Activated T-helper 17 cell treated with anti-CD3 and anti-CD28 coated beads, Interleukin-2, amount 50 U/mL, for 72 hours (primary cell): ENCODE measurements at places on chromosomes 12 and 14.

DNA sequence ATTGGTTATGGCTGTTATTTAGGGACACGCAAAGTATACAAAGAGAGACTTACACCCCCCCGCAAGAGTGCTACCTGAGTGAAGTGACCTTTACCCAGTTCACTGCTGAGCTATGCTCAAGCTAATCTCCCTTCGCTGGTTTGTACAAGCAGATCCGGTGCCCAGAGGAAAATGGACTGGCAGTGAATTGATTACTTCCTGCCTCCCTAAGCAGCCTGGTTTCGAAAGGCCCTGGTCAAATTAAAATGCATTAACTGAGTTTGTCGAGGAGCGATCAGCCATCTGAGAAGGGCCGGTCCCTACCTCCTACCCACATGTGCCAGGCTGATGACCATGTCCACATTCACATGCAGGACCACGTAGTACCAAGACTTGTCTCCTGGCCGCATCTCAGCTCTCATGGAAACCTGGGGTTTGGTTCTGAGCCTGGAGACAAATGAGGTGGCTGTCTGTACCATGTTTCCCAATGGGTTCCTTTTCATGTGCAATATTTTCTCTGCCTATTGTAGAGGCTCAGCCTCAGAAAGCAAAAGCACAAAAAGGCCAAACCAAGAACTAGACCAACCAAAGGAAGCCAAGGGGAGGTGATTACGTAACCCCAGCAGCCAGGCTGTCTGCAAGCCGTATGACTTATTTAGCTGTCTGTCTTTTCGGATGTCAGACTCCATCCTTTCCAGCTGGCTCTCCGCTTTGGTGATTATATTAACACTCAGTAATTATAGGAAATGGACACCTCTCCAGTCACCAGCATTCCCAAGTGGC, 284.7 kb upstream of the PWP1 start:
- ATAC-seq: no peak

DNA sequence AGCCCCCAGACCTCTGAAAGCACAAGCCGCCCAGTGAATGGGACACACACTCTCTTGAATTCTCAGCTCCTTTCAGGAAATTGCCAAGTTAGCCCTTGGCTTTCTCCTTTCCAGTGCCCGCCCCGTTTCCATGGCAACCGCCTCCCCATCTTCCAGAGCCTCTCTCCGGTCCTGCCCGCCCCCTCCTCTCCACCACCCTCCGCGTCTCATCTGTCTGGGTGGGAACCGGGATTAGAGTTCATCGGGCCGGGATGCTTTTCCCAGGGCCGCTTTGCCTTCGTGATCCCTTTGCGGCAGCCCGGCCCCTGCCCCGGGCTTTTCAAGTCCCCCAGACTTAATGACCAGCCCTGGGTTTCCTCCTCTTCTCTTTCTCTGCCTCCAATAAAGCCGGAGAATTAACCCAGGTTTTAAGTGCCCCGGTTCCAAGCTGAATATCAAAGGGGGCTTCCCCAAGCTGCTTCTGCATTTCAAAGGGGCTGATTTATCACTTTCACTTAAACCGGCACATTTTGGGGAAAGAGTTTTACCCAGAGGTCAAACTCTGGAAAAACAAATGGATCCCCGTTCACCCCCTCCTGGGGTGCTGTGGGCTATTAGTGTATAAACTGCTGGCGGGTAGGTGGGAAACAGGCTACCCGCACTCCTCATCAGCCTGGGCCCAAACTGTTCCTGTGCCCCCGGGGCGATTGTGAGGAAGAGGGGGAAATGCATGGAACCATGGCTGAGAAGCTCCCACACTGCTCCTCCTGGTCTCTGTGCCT, 101.7 kb downstream of the ZFP36L1 start:
- no peak for ATAC-seq

DNA sequence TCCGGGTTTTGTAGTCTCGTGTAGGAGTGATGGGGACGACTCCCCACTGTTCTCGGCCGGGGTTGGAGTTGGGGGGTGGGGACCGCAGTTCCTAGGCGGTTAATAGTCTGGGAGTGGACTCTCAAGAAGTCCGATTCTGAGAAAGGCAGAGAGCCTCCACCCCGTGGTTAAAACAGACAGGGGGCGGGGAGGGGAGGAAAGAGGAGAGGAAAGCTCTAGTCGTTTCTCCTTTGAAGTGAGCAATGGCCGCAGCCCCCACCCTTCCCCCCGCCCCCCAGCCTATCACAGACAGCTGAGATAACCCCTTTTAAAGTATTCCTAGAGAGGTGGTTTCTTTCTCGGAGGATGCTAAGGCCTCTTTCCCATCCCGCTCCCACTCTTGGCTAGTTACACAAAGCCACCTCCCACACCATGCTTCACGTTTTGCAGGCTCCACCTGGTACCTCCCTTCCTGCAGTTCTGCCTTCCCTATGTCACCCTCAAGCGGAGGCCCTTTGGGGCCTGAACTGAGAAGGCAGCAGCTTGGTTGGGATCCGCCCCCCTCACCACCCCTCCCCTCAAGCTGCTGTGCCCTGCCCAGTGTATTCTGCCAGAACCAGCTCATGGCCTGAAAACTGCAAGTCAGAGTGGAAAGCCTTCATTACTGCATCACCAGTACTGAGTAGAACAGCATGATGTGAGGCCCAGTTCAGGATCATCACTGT, 853 bp downstream of the USP5 start:
- ATAC-seq: peak; percentile 10

GRCh38 chr12:101087920-101088319, 122.1 kb downstream of the SLC5A8 start:
- no peak for ATAC-seq

GRCh38 chr14:38185671-38186070, 22.0 kb upstream of the SSTR1 start:
- no peak for ATAC-seq
